Fibroblast of skin of left biceps (primary cell): ENCODE measurements at places on chromosomes 1 and 21.
A peak's percentile ranks its signal among the peaks of the same experiment; 100 is the strongest.

- DNase-seq, result no peak
Observed at GRCh38 chr1:185388346-185388745, 71.3 kb upstream of the IVNS1ABP start.

DNA sequence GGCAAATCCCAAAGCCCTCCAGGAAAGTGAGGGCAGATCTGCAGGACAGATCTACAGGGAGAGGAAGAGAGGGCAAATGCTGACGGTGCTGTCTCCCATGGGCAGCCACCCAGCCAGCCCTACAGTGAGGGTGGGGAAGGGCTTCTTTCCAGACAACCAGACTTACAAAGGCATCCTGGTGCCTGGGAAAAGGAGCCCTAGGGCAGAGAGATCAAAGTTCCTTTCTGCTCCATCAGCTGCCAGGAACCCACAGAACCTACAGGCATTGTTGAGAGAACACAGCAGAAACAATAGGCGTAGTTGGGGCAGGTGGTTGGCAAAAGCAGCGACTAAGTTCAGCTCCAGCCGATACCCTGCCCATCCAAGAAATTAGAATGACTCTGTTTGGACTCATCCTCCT lies 332.4 kb downstream of the KCNH1 start:
- no peak for DNase-seq

DNA sequence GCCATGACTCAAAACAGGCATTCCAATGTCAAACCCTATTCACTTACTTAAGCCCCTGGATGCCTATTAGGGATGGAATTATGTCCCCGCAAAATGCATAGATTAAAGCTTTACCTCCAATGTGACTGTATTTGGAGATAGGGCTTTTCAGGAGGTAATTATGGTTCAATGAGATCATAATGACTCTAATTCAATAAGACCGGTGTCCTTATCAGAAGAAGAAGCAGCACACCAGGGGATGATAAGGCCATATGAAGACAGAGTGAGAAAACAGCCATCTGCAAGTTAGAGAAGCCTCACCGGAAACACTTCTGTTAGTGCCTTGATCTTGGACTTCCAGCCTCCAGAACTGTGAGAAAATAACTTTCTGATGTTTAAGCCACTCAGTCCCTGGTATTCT lies 1131.8 kb upstream of the TMPRSS15 start:
- DNase-seq, result no peak

DNA sequence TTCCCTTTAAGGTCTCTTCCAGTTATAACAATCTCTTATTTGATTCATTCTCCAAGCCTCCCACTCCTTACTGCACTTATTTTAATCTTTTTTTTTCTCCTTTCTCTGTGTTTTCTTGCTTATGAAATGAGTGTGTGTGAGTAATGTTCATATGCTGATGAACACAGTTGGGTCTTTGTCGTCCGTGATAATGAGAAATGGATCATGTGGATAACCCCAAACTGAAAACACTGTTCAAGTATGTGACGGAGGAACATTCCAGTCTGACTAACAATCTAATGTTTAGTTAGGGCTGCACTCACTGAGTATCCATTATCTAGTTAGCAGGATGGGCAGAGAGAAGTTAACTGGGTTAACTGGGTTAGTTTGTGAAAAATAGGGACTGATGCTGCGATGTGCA lies 253.1 kb upstream of the DUSP10 start:
- DNase-seq, result peak; percentile 26

DNA sequence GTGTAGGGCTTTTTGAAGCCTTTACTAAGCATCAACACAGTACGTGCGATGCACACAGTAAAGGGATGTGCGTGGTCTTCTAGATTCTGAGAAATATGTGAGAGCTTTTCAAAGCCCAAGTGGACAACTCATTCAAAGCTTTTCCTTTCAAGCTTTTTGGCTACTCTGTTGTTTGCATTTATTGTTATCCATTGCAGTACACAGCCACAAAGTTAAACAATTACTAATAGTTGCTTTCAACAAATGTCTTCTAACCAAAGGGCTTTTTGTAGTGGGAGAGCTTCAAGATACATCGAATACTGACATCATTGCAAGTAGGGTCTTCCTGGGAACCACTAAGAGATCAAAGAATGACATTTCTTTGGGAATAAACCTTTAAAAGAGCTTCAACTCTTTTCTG lies 97.9 kb upstream of the ETV3 start:
- DNase-seq, result no peak

GRCh38 chr1:29793101-29793546 lies 556.8 kb downstream of the PTPRU start:
- peak; percentile 53 for DNase-seq

- no peak for DNase-seq
Observed at GRCh38 chr1:76955652-76956051, 88.4 kb downstream of the ST6GALNAC5 start.

- DNase-seq, result no peak
Observed at GRCh38 chr1:119329541-119330461, 38.8 kb upstream of the HAO2 start.

DNA sequence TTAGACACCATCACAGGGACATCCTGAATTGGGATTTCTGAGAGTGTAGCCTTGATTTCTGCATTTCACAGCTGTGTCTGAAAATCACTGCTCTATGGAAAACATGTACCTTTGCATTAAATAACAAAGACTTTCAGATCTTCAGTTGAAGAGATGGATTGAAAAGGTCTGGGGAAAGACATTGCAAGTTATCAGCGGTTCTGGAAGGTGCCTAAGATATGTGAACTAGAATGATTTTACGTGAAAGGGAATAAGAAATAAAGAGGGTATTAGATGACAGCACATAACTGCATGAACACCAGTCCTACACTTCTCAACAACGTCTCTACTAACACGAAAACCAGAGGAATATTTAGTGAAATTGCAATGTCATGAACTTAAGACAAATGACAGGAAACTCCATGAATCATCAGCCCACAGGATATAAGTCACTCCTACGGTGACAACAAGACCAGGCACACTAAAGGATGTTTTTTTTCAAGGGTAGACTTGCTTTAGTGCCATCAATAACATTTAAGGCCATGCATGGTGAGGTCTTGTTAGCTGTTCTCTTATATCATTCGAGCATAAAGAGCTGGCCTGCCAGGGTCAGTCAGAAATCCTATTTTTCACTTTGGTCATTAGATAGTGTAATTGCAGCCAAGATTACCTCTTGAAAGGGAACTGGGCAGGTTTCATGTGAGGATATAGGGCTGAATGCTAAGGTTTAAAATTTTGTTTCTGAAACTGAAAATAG lies 283.1 kb downstream of the GRIK1 start:
- DNase-seq, result peak; percentile 37

DNA sequence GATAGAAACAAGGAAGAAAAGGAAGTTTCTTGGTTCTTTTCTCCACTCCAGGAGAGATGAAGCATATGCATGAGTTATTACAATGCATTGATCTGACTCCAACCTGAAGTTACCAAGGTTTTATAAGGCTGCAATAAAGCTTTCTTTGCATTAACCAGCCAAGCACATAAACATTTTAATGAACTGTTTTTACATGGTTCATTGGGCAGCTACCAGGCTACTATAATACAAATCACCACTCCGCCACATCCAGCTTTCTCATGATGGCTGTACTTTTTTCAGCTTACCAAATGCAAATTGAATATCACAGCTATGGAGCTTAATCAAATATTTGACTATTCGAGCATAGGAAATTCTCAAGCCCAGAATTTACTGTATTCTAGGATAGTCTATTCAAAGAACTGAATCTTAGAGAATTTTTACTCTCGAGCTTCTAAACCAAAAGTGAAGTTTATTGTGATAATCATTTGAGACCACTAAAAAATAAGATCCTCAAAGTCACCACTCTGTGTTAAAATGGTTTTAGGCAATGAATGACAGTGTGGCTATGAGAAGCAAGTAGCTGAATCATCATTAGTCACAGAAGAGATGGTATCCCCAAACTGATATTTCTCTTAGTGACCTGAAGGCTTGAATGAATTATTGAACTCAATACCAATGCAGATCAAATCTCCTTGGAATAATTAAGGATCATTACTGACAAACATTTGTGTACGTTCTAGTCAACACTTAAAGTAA lies 58.6 kb upstream of the ZNF281 start:
- no peak for DNase-seq
